ENCODE measurements at places on chromosomes 3 and 15. TPM values are rescaled to one million over a fixed set of nuclear protein-coding genes. Genes with fewer than 3 reads are reported as not detected.

Gene C3orf20
- not detected for total RNA-seq

Gene CRBN
- total RNA-seq, result 40.2 TPM

Gene C3orf85
- total RNA-seq, result not detected

Gene GPR171
- 227 TPM for total RNA-seq

Gene CCR8
- total RNA-seq, result 2.5 TPM

Gene TYRO3
- total RNA-seq, result 1.8 TPM

Gene PAQR5
- 0.13 TPM for total RNA-seq

Gene GOLGA8H
- 0.15 TPM for total RNA-seq

Gene TTLL13
- total RNA-seq, result 0.55 TPM

Gene GOLGA6C
- not detected for total RNA-seq

Gene CNTN4
- total RNA-seq, result not detected

Gene CYP8B1
- not detected for total RNA-seq

Gene CACNA2D3
- not detected for total RNA-seq

Gene IL17RB
- total RNA-seq, result 0.25 TPM

Gene PP2D1
- total RNA-seq, result not detected

Gene CLSTN2
- not detected for total RNA-seq

Gene TM4SF18
- not detected for total RNA-seq
